NCI-H187 treated with DMSO at 0.1 percent for 48 hours (cell line): ENCODE measurements at places on chromosomes 4 and X.

GRCh38 chr4:1792832-1793495 is at the start of gene FGFR3:
FGFR3 (plus strand) TSS chr4:1793293; CDS start chr4:1793935, 642 bp downstream.
- no peak for DNase-seq

DNA sequence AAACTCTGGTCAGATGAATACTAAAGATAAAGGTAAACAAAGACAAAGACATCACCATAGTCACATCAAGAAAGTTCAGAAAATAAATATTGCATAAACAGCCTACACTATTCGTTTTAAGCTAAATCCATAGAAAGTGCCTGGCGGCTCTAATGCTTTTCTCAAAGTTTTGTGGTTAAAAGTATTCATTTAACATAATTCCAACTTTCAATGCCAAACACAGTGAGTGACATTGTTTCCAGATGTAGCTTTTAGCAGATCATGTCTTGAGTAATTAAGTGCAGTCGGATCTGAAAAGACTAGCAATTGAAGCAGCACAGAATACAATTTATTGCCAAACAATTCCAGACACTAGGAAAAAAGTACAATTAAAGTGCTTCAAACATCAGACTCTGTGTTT is 287.1 kb upstream of the ADGRL3 start:
- no peak for DNase-seq

DNA sequence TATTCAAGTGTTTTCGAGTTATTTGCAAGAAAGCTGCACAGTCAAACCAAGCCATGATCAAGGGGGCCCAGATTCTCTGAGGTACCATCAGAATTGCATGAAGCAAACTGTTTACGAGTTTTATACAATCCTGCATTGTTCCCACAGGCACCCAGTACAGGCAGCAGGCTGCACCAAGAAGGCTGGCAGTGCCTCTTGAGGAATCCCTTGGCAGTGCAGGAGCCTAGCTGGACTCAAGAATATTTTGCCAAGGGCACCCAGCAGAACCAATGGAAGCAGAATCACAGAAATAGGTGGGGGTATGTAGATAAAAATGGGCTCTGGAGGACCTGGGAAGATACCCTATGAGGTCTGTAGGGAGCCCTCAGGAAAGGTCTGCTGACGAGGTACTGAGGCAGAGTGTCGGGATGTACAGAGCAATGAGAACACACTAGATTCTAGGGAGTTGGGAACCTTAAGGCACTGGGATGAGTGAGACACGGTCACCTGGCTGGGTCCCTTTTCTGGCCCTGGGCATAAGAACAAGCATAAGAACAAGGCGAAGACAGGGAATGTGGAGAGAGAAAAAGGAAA is 2.5 kb upstream of the PLP1 start:
- DNase-seq = no peak

- no peak for DNase-seq
These were observed 242.9 kb upstream of the GK2 start for GRCh38 chr4:79650794-79651431.

DNA sequence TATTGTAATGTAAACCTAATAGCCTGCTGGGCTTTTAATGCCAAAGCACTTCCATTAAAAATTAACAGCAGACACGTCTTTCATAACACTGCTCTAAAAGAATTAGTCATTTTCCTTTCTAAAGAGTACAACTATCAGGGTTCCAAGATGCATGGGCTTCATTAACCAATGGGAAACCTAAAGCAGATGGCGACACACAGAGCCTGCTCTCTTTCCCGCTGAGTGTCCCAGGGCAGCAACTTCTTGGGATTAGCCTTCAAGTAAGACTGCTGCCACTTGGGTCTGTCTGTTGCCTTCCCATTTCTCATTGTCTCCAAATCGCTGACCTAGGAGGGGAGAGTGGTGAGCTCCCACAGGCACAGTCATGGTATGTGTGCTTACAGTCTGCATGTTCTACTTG is 14.0 kb upstream of the PHKA2 start:
- DNase-seq = no peak

- no peak for DNase-seq
These were observed 372.1 kb downstream of the BMPR1B start for GRCh38 chr4:95129821-95130311.

DNA sequence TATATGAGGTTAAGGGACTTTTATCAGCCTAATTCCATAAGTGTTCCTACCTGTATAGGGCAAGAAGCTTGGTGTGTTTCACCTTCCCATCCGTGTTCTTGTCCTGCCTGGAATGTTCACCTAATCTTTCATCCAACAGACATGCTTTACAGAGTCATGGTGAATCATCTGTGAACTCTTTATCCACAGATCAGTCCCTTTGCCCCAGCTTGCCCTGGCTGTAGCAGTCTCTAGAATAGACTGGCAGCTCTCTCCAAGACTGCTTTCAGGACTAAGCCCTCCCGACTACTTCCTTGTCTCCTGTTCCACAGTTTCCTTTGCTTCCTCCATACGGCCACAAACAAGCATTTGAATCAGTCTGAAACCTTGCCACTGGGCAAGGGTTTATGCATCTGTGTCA is 177.9 kb upstream of the IL15 start:
- no peak for DNase-seq

DNA sequence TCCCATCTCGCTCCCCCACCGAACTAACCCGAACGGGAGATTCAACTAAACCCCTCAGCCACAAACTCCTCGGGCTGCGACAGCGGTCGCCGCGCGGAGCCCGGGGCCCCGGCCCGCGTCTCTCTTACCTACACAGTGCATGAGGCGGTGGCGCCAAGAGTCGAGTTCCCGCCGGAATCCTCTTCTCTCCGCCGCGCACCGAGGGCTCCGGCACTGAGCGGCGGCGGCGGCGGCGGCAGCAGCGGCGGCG is 160 bp downstream of the LCORL start:
- DNase-seq = no peak

DNA sequence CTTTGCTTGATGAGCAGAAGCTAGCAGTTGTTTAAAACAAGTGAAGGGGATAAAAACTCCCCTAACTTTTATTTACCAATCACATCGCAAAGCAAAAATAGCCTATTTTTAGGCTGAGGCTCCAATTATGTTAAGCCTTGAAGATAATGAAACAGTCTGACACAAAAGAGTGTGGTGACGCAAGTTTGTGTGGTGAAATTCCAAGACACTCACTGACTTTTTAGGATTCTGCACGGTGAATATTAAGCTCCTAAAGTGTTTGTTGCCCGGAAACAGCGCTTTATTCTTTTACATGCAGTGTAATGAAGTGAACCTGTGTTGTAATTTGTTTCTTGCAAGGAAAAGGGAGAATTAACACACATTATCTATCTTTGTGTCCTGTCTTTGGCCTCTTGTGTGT is 74.8 kb downstream of the POLA1 start:
- DNase-seq = no peak
